Heart left ventricle (tissue), 16 donors: ENCODE measurements at places on chromosomes 6 and 20. TPM values are rescaled to one million over a fixed set of nuclear protein-coding genes. Genes with fewer than 3 reads are reported as not detected.
A peak's percentile ranks its signal among the peaks of the same experiment; 100 is the strongest.

The SEMG1 gene
- not detected for total RNA-seq

The CYP21A2 gene
- total RNA-seq, result 3.0 TPM

The LAMA2 gene
- 299 TPM for total RNA-seq

The DHX16 gene
- total RNA-seq, result 24.4 TPM

The SASH1 gene
- 28.1 TPM for total RNA-seq

The HDAC2 gene
- total RNA-seq, result 48.0 TPM

The PHACTR3 gene
- 14.6 TPM for total RNA-seq

The STMND1 gene
- not detected for total RNA-seq

The CAP2 gene
- 91.8 TPM for total RNA-seq

The PROKR2 gene
- total RNA-seq, result not detected

The ATXN1 gene
- total RNA-seq, result 35.3 TPM

The EYA2 gene
- 0.45 TPM for total RNA-seq

The UNC93A gene
- not detected for total RNA-seq

The NR2E1 gene
- total RNA-seq, result not detected

The RRBP1 gene
- total RNA-seq, result 29.3 TPM

The HUS1B gene
- not detected for total RNA-seq

The BPIFA1 gene
- not detected for total RNA-seq

The SPDEF gene
- 0.31 TPM for total RNA-seq

The PPIL4 gene
- 10.9 TPM for total RNA-seq

The BTN1A1 gene
- not detected for total RNA-seq

The ARFRP1 gene
- total RNA-seq, result 33.5 TPM

GRCh38 chr6:125363039-125363823, 61.5 kb upstream of the HDDC2 start:
- DNase-seq, result peak; percentile 88

DNA sequence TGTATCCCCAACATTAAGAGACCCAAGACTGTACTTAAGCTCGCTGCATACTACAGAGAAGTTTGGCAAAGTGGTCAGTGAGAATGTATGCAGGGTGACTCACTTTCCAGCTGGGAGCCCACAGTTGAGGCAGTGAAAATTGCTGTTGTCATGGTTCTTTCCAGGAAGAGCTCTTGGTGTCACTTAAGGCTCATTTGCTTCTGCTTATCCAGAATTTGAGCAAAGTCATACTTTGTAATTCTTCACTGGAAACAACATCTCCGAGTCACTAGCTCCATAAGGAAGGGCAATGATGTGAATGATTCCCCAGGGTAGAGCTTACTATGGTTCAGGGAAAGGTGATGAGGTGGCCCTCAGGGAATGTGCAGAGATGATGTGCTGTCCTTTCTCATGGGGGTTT, 65.4 kb upstream of the FBXL4 start:
- DNase-seq, result no peak

- no peak for DNase-seq
Measured at GRCh38 chr6:35602133-35602946, 86.4 kb downstream of the FKBP5 start.

GRCh38 chr6:124066946-124067552, 263.4 kb downstream of the NKAIN2 start:
- DNase-seq, result no peak

GRCh38 chr6:139881728-139882211, 507.3 kb upstream of the CITED2 start:
- no peak for DNase-seq

DNA sequence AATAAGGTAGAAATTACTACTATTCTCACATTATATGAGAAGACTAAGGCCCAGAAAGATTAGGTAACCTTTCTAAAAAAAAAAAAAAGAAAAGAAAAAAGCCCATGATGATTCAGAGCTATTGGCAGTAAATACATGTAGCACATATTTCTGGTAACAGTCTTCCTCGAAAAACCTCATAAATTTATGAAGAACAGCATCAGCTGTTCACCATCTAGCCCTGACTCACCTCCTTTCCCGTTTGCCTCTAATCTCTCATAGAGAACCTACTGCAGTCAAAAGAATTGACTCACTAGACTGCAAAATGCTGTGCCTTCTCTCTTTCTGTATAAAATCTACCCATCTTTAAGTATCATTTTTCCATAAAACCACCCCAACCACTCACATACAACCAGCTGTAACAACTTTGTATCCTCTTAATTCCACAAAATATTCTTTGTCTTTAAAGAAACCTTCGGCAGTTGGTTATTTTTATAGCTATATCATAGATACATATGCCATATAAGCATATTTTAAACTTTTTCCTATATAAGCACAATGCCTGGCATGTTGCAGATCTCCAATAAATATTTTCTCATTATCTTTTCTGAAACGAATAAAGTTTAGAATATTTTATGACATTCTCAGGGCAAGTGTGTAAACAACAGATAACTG, 152.7 kb upstream of the ENPP5 start:
- no peak for DNase-seq

GRCh38 chr6:25899580-25900408, 25.8 kb upstream of the SLC17A3 start:
- DNase-seq, result no peak

GRCh38 chr6:106533054-106533453, 96.2 kb downstream of the RTN4IP1 start:
- no peak for DNase-seq

- no peak for DNase-seq
Measured at GRCh38 chr6:44021589-44022295, 105.5 kb downstream of the MRPL14 start.

GRCh38 chr6:40891686-40892085, 147.3 kb downstream of the UNC5CL start:
- no peak for DNase-seq

DNA sequence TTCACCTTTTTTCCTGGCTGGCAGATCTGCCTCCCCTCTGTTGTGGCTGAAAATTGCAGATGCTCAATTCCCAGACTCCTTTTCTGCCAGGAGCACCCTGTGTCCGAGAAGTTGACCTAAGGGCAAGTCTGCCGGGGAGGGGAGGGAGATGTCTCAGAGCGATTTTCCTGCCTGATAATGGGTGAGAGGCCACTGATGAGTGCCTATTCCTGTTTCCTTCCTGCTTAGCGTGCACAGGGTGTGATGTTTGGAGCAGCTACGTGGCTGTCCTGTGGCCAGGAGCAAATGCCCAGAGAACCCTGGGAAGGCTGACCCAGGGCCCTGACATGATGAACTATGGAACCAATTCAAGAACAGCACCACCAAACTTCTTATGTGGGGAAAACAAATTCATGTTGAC, 22.5 kb downstream of the SOX4 start:
- no peak for DNase-seq

GRCh38 chr20:46494077-46494476, 19.3 kb downstream of the ZNF334 start:
- DNase-seq, result no peak

- DNase-seq, result no peak
Measured at GRCh38 chr6:35050757-35051330, 90.3 kb downstream of the TCP11 start.

DNA sequence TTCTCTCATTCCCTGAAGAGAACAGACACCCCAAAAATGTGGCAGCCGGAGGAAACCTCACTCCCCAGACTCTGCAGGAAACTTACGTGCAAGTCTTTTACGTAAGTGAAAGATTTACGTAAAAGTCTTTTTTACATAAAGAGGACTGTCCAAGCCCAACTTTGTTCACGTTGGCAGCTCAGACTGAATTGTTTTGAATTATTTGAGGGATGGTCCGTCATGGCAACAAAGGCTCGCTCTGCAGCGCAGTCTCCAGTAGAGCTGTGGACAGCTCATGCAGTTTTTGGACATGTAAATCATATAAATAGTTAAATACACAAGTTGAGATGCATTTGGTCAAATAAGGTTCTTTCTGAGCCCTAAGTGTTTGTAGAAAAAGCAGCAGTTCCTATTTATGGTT, 394.8 kb downstream of the QKI start:
- DNase-seq, result no peak

DNA sequence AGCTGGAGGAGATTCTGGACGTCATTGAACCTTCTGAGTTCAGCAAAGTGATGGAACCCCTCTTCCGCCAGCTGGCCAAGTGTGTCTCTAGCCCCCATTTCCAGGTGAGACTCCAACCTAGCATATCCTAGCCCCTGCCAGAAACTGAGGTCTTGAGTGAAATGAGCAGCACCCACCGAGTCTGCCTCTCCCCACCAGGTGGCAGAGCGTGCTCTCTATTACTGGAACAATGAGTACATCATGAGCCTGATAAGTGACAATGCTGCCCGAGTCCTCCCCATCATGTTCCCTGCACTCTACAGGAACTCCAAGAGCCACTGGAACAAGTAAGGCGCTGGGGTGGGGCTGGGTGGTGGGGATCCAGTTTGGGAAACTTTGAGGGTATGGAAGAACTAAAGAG, 4.6 kb downstream of the MEA1 start:
- DNase-seq, result peak; percentile 45

- no peak for DNase-seq
Measured at GRCh38 chr6:127938701-127939100, 37.8 kb upstream of the THEMIS start.

DNA sequence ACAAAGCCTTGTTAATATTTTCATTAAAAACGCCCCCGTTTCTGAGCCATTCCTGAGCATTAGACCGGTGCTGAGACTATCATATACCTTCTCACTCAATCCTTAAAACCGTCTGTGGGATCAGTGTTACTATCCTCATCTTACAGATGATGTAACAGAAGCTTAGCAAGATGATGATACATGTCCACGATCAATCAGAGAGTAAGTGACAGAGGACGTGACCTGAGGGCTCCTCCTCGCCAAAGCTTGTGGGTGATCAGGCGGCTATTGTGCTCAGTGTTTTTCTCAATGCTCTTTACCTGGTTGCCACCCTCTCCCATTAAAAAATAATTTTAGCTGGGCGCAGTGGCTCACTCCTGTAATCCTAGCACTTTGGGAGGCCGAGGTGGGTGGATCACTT, 113.1 kb downstream of the MTHFD1L start:
- no peak for DNase-seq

DNA sequence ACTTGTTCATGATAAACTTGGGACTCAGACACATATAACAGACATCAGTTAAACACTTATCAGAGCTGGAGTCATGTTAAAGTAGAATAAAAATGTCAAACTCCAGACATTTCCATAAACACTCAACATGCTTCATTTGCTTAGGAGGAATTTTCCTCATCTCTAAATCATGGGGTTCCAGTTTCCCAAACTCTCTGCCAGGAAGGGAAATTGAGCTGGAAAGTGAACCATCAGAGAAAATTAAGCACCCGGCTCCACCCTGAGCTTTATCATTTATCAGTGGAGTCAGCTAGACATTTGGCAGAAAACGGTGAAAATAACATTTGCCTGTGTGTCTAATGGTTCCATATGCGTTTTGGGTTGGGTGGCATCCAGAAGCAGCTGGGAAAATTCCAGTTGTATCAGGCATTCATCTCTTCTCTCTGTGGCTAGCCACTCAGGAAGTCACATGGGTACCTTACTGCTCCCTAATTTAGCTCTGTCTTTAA, 25.3 kb upstream of the ZNFX1 start:
- no peak for DNase-seq

DNA sequence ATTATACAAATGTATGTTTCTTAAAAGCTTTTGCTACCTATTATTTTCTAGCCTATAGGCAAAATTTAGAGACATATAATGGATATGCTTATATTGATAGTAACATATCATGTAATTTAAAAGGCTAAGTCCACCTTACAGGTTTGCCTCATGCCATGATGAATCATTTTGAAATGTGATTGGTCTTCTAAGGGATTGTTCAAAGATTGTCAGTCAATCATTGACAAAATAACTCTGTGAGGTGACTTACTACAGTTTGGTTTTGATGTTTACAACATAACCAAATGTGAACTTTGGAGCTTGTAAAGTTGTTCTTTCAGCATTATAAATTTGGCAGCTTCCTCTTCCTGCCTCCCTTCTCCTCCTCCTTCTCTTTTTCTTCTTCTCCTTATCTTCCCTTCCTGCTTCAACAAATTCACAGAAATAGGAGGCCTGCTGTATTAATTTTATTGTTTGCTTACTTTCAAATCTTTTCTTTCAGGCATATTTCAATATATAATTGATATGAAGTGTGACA, 39.7 kb upstream of the ZFP64 start:
- DNase-seq, result no peak

GRCh38 chr6:41936073-41936837, 5.4 kb downstream of the CCND3 start:
- peak; percentile 80 for DNase-seq

DNA sequence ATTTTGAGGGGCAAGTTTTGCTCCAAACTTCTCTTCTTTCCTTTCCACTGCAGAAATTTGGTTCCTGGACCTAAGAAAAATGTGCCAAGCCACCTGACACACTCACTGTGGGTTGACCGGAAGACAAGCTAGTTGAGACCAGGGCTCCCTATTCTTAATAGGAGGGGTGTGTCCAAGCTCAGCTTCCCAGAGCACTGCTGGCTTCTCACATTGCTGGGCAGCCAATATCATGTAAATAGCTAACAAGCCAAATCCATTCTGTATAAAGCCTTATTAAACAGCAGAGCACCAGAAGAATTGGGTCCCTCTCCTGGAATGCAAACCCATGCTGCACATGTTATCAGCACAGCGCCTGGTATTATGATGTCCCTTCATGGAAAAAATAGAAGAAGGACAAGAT, 17.0 kb upstream of the SAMD3 start:
- no peak for DNase-seq

DNA sequence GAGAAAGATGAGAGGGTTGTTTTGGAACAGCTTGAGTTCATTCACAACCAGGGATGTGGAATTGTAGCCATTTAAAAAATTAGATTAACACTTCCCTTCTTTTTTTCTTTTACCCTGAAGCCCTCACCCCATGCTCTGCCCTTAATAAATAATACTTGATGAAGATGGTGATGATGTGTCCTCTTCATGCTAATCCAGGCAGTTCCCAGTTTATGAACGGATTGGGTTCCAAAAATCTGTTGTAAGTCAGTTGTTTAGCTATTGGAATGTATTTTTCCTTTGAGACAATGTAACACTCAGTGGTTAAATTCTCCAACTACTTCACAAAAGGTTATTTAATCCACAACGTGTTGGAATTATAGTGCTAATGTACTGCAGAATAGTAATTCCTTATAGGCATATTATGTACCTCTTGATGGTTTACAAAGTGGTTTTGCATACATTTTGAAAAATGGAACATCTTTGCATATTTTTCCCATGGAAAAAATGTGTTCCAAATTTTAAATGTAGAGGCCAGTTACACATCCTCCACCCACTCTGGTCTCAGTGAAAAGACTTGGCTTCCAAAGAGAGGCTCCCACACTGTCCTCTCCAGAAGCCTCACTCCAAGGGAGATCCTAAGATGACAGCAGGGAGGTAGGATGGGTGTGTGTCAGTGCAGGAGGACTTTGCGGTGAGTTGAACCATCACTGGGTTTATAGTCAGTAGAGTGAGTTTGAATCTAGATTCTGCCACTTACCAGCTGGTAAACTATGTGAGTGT, 45.8 kb upstream of the CEP162 start:
- no peak for DNase-seq

- no peak for DNase-seq
Measured at GRCh38 chr6:13766201-13766634, 48.1 kb downstream of the MCUR1 start.
